Upper lobe of left lung (tissue), 6 donors: ENCODE measurements at places on chromosomes 6 and 20. TPM values are rescaled to one million over a fixed set of nuclear protein-coding genes. Genes with fewer than 3 reads are reported as not detected.
A peak's percentile ranks its signal among the peaks of the same experiment; 100 is the strongest.

The CFAP61 gene
- 6.4 TPM for total RNA-seq

The PROKR2 gene
- total RNA-seq, result not detected

- no peak for DNase-seq
- no peaks in the 10 kb centered on the region for H3K27me3 ChIP-seq
- H3K4me1 ChIP-seq, result no peaks in the 10 kb centered on the region
- no peak overlapping the region for H3K4me3 ChIP-seq
- no peak overlapping the region for H3K27ac ChIP-seq
Observed at GRCh38 chr6:97456070-97456469, 173.1 kb upstream of the MMS22L start.

DNA sequence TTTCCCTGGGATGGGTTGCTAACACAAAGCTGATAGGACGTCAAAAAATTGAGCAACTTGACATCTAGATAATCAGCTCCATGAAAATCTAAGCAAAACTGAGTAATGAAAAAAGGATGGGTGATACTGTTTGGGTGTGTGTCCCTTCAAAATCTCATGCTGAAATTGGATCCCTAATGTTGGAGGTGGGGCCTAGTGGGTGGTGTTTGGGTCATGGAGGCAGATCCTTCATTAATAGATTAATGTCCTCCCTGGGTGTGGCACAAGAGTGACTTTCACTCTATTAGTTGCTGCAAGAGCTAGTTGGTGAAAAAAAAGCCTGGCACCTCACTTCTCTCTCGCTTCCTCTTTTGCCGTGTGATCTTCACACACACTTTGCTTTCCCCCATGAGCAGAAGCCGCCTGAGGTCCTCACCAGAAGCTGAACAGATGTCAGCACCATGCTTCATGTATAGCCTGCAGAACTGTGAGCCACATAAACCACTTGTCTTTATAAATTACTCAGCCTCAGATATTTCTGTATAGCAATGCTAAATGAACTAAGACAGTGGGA is 160.9 kb downstream of the FRK start:
- no peaks in the 10 kb centered on the region for H3K4me1 ChIP-seq
- H3K27me3 ChIP-seq, result no peaks in the 10 kb centered on the region
- no peak for DNase-seq
- no peaks in the 10 kb centered on the region for H3K36me3 ChIP-seq

- H3K4me1 ChIP-seq, result no peaks in the 10 kb centered on the region
- H3K27me3 ChIP-seq, result no peaks in the 10 kb centered on the region
- DNase-seq, result peak; percentile 21
- H3K4me3 ChIP-seq, result no peak overlapping the region
- no peak overlapping the region for H3K27ac ChIP-seq
- H3K36me3 ChIP-seq, result no peaks in the 10 kb centered on the region
Observed at GRCh38 chr6:115078555-115078954, 735.7 kb upstream of the HS3ST5 start.

GRCh38 chr20:45251884-45252560 is 2.3 kb downstream of the SLPI start:
- peak overlapping the region; percentile 48 for H3K4me3 ChIP-seq
- no peak overlapping the region for H3K27ac ChIP-seq
- no peaks in the 10 kb centered on the region for H3K27me3 ChIP-seq
- DNase-seq, result no peak
- peaks cover 66% of the 10 kb centered on the region for H3K4me1 ChIP-seq
- H3K36me3 ChIP-seq, result no peaks in the 10 kb centered on the region

DNA sequence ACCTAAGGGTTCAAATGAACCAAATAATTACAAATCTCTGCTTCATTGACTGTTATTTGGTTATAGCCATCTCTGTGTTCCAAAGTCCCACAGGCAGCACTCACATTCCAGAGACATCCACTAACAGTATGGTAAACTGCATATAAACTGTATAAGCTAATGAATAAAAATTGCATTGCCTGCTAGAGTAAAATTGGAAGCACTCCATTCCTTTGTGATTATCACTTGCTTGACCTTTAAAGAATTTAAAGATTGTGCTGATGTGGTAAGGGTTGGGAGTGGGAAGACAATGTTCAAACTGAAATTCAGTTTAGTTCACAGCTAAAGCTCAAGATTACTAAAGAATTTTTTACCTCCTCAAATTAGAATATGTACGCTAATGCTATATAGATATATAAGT is 31.0 kb upstream of the OSTM1 start:
- no peaks in the 10 kb centered on the region for H3K27me3 ChIP-seq
- no peak overlapping the region for H3K27ac ChIP-seq
- no peak for DNase-seq
- H3K4me3 ChIP-seq, result no peak overlapping the region
- no peaks in the 10 kb centered on the region for H3K36me3 ChIP-seq

GRCh38 chr20:46701556-46701955 is 7.9 kb upstream of the SLC2A10 start:
- H3K36me3 ChIP-seq, result no peaks in the 10 kb centered on the region
- no peak overlapping the region for H3K27ac ChIP-seq
- no peaks in the 10 kb centered on the region for H3K4me1 ChIP-seq
- H3K27me3 ChIP-seq, result no peaks in the 10 kb centered on the region

- no peak overlapping the region for H3K4me3 ChIP-seq
- H3K4me1 ChIP-seq, result no peaks in the 10 kb centered on the region
- H3K27me3 ChIP-seq, result no peaks in the 10 kb centered on the region
Observed at GRCh38 chr6:132643547-132643946, 15.4 kb downstream of the TAAR1 start.

GRCh38 chr6:167285077-167285770 is 5.9 kb upstream of the UNC93A start:
- H3K27ac ChIP-seq, result no peak overlapping the region
- H3K36me3 ChIP-seq, result no peaks in the 10 kb centered on the region
- no peak overlapping the region for H3K4me3 ChIP-seq
- H3K27me3 ChIP-seq, result no peaks in the 10 kb centered on the region
- H3K4me1 ChIP-seq, result no peaks in the 10 kb centered on the region

GRCh38 chr6:132122871-132123270 is 171.7 kb upstream of the CCN2 start:
- H3K4me1 ChIP-seq, result no peaks in the 10 kb centered on the region
- no peak overlapping the region for H3K27ac ChIP-seq
- DNase-seq, result no peak
- no peak overlapping the region for H3K4me3 ChIP-seq

GRCh38 chr20:9439806-9440205 is 74.6 kb upstream of the LAMP5 start:
- H3K4me1 ChIP-seq, result no peaks in the 10 kb centered on the region
- peaks cover 49% of the 10 kb centered on the region for H3K36me3 ChIP-seq
- no peaks in the 10 kb centered on the region for H3K27me3 ChIP-seq
- no peak overlapping the region for H3K4me3 ChIP-seq

DNA sequence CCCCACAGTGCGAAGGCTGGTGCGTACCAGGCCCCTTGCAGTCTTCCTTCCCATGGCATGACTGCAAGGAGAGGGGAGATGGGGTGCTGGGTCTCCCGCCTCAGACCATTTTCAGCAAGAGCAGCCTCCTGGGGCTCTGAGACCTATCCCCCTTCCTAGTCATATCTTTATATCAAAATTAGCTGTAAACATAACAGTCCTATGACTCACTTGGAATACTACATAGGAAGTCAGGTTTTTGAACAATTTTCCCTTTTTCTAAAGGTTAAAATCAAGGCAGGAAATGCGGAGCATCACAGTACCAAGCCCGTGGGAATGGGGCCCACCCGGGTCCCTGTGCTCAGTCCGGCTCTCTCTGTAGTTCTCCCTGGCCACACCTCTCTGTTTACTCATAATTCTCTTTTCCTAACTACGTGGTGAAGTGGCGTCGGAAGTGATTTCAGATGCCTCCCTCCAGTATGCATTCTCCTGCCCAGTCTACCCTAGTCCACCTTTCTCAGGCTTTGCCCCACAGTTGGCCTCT is 109.8 kb upstream of the TMEM170B start:
- H3K27ac ChIP-seq, result peak overlapping the region; percentile 87
- no peak for DNase-seq
- no peaks in the 10 kb centered on the region for H3K36me3 ChIP-seq
- no peaks in the 10 kb centered on the region for H3K27me3 ChIP-seq
- no peak overlapping the region for H3K4me3 ChIP-seq
- peaks cover 98% of the 10 kb centered on the region for H3K4me1 ChIP-seq

DNA sequence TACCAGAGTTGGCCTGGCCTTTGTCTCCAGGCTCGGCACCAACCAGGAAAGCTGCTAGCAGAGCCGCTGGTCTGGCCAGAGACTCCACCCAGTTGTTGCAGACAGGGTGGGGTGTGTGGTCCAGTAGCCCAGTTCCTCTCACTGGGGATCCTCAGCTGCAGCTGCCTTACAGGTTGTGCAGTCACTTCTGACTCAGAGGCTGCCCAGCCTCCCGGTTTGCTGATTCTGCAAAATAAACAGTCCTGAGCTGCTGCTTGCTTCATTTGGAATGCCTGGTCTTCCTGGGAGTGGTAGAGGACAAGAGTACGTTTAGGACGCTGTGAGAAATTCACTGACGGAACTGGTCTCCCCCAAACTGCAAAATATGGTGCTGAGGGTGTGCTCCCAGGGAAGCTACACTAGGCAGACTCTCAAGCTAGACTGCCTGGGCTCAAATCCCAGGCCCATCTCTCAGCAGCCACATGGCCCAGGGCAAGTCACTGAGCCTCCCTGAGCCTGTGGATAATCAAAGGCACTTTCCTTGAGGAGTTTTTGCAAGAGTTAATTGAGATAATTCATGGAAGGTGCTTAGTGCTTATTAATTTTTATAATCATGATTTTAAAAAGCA is 246.1 kb downstream of the TFAP2C start:
- no peak overlapping the region for H3K4me3 ChIP-seq
- no peaks in the 10 kb centered on the region for H3K27me3 ChIP-seq
- no peaks in the 10 kb centered on the region for H3K4me1 ChIP-seq
- H3K36me3 ChIP-seq, result no peaks in the 10 kb centered on the region
- no peak overlapping the region for H3K27ac ChIP-seq

DNA sequence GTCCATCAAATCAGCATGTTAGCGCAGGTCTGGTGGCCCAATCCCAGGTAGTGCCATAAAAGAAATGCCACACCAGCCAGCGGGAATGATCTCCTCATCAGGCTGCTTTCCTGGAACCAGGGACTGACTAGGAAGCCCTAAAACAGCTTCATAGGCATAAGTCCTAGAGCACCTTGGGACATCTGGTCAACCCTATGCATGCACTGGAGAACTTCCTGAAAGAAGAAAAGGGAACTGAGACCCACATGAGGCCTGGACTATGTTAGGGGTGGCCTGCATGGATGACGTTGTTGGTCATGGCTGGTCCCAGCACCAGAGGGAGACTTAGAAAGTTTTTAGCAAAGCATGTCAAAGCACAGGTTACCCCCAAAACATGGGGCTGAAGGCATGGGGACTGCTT is 7.6 kb upstream of the KCNK16 start:
- H3K4me3 ChIP-seq, result no peak overlapping the region
- H3K4me1 ChIP-seq, result no peaks in the 10 kb centered on the region
- H3K27ac ChIP-seq, result no peak overlapping the region
- DNase-seq, result no peak
- no peaks in the 10 kb centered on the region for H3K27me3 ChIP-seq
